ENCODE measurements at places on chromosomes 11 and 22. TPM values are rescaled to one million over a fixed set of nuclear protein-coding genes. Genes with fewer than 3 reads are reported as not detected.

The GLYAT gene
- total RNA-seq: not detected

The PTPN5 gene
- total RNA-seq: 0.21 TPM

The FOLR2 gene
- total RNA-seq: 19.6 TPM

The TMEM25 gene
- total RNA-seq: 14.1 TPM

- DNase-seq: no peak
These were observed 4.1 kb upstream of the UBE2L6 start for GRCh38 chr11:57571606-57572005.

DNA sequence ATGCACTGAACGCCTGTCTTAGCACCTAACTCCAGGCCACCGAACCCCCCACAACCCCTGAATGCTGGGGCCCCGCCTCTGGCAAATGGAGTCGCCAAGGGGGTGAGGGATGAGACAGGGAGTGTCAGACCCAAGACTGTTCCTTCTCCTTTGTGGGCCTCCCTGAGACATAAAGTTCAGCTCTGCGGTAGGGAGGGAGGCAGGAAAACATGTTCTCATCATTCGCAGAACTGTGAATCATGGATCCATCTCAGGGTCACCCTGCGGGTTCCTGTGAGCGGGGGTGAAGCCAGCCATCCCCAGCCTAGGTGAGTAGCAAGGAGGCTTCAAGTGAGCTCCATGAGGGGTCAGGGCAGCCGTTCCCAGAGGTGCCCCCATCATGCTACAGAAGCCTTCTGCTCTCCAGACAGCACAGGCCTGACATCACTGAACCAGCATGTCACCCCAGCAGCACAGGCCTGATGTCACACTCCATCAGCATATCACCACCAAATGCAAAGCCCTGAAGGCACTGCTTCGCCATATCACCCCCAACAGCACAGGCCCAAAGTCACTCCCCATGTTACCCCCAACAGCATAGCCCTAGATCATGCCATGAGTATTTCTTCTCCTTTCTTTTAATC lies 27.2 kb downstream of the TMPRSS6 start:
- no peak for DNase-seq

DNA sequence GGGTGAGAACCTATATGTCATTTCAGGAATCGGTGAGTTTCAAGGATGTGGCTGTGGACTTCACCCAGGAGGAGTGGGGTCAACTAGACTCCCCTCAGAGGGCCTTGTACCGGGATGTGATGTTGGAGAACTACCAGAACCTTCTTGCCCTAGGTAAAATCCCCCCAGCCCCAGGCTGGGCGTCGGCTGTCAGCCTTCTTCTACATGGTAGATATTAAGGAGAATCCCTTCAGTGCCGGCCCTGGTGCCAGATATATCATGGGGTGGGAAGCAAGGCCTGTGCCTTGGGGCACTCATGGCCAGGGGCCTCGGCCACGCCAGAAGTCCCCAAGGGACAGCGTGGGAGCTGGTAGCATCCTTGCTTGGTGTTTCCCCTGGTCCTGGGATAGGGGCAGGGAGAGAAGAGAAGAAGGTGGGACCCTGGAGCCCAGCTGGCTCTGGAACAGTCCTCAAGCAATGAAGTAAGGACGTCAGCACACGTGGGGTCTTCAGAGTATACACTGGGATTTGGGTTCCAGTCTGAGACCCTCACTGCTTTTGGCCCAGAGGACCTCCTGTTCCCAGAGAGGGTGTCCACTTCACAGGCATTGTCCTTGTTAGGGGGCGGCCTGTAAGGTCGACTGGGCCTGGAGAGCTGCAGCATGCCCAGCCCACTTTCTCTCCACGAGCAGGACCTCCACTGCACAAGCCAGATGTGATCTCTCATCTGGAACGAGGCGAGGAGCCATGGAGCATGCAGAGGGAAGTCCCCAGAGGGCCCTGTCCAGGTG lies 6.8 kb downstream of the ZNF74 start:
- DNase-seq: no peak

DNA sequence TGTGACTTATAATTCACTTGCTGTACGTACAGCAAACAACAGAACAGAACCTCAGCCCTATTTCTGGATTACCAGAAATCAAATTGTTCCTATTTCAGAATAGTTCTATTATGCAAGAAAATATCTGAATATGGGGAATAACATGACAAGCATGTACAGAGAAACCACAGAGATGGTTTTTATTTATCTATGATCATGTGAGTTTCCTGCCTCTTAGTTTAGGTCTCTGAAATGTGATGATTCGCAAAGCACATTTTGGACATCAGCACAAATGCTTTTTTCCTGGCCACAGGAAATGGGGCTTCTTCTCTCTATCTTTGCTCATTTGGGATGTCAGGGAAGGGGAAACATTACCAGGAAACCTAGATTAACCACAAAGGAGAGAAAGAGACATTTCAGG lies 266.7 kb upstream of the CTSC start:
- no peak for DNase-seq

DNA sequence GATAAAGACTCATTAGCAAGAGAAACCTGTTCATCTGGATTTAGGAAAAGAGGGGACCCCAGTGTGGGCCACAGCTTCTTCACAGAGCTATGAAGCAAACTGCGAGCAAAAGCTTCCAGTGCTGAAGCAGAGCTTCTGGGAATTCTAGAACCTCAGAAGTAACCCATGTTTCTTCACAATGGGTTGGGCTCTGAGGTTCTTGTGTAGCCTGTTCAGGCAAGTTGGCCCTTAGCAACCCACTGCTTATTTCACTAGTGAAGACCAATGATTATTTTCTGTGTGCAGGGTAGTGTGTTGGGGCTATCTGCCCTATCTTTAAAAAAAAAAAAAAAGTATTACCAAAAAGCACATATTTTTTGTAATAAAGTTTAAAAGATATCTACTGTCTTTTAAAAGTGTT lies at the start of gene ACRV1:
Gene ACRV1, minus strand, starts transcription at position 101 of the 400 bp plus-strand sequence. Its CDS starts 67 bp downstream, at position 34.
- DNase-seq: no peak

- DNase-seq: no peak
These were observed 23.9 kb upstream of the PDGFB start for GRCh38 chr22:39268645-39269044.

DNA sequence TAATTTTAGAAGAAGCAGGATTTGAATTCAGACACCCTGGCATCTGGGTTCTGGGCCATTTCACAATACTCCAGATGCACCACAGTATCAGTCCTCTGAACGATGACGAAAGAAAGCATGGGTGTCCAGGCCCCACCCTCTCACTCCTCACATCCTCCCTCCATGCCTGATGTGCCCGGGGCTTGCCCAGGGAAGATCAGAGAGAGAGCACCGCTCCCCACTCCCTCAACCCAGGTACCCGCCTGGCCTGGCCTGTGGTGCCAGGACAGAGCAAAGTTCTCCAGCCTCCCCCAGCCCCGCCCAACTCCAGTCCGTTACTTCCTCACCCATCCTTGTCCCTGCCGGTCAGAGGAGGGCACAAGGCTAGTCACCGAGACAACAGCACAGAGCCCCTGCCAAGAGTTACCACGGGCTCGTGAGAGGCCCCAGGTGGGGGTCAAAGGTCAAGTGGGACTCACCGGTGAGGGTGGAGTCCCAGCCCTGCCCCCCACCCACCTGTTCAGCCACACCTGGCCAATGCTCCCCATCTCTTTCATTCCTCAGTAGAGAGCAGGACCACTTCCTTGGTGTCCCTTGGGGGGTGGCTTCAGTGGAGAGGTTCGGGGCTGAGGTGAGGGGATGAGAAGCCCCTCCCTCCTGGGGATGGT lies 8.1 kb downstream of the BCL9L start:
- no peak for DNase-seq

GRCh38 chr11:115919341-115920091 lies 415.3 kb upstream of the CADM1 start:
- no peak for DNase-seq

GRCh38 chr11:1120532-1121330 lies 37.0 kb upstream of the MUC5AC start:
- no peak for DNase-seq

- DNase-seq: peak; percentile 57
These were observed at the start of gene SLC25A17 for GRCh38 chr22:40818747-40819598. Gene SLC25A17, minus strand, starts transcription at chr22:40819346. Its CDS starts 98 bp downstream, at chr22:40819248.

DNA sequence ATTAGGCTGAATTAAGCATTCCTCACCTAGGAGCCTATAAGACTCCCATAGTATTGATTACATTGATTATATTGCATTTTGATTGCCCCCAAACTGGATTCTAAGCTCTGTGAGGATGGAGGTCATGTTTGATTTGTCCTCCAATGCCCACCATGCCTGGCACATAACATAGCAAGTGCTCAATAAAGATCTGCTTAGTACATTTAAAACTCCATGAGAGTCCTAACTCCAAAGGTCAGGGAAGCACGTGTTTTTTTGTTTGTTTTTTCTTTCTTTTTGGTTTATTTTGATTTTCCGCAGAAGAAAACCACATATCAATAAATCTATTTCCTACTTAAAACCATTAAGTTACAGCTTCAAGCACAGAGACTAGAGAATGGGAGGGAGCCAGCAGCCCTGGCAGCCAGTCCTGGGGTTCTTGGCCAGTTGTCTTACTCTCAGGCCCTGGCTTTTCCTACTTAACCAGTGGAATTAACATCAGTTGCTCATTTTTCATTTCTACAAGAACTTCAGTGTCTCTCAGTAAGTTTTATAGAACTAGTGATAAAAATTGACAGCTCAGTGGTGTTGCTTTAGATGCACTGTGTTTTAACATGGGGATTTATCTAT lies 429.9 kb upstream of the CCDC90B start:
- DNase-seq: no peak

- DNase-seq: no peak
These were observed 20.2 kb downstream of the GAB2 start for GRCh38 chr11:78397398-78397797.

GRCh38 chr22:46619830-46620501 lies at the start of gene GRAMD4:
Gene GRAMD4, plus strand, starts transcription at chr22:46620386. Its CDS starts 6,414 bp downstream, at chr22:46626800.
- DNase-seq: no peak

All from urinary bladder (tissue), 4 donors.